Activated CD4-positive, alpha-beta T cell treated with anti-CD3 and anti-CD28 coated beads for 36 hours (primary cell): ENCODE measurements at places on chromosomes 1 and 21. TPM values are rescaled to one million over a fixed set of nuclear protein-coding genes. Genes with fewer than 3 reads are reported as not detected.

DNA sequence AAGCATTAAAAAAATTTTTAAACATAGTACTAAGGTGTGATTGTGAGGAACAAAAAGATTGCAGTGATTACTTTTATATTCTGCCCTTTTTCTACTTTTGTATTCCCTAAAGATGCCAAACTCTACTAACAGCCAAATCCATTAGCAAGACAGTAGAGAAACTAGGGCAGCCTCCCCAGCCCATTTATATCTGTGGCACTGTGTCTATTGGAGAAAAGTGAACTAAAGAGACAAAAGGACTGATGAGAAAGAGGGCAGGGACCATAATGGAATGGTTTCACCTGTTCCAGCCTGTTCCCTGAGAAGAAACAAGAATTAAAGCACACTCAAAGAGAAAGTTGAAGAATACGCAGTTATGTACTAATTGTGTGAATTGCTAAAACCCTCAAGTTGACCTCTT, 56.6 kb downstream of the ATG4C start:
- DNase-seq = no peak

Gene UFC1
- 89.2 TPM for total RNA-seq

Gene OR2T6
- total RNA-seq = not detected

GRCh38 chr1:108644984-108645383, 15.9 kb downstream of the HENMT1 start:
- peak; percentile 60 for DNase-seq

DNA sequence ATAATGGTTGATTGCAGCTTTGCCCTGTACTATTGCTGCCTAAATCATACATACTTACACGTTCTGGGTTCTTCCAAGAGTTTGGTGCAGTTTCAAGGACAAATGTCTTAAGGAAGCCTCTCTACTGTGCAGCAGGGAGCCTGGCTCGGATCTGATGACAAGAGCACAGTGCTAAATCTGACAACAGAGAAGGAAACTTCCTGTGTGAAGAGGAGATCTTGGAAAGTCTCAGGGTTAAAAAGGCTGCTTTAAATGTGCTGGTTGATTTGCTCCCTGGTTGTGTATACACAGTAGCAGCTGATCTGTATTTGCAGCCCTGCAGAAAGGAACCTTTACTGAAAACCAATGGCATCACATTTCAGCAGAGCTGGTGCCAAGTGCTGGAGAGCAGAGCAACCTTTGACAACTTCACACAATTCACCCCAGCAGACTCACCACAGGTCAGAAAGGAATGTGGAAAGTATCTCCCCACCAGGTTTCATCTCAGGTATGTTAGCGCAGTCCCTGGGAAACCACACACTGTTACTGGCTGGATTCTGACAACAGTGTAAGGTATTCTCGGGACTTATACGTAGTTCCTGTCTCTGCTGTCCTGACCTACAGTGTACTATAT, 355.0 kb upstream of the ESRRG start:
- no peak for DNase-seq

Gene CD48
- total RNA-seq = 180 TPM

DNA sequence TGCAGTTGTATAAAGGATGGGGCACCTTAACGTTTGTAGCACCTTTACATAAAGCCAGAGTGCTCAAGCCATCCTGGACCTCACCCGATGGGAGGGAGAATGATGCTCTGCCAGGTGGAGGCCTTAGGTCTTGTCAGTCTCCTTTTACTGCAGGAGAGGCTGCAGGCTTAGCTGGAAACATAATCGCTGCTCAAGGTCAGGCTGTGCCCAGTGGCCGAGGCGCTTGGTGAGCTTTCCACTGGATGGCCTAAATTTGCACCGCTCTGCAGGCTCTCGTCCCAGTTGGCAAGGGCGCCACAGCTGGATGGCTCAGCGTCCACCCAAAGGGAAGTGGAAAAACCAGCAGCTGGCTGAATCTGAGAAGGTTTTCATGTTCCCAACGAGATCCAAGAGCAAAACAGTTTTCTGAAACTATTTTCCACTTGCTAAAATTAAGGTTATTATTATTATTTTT, 438.9 kb downstream of the CAMTA1 start:
- DNase-seq = no peak

GRCh38 chr1:12546771-12547585, 71.0 kb downstream of the DHRS3 start:
- no peak for DNase-seq

Gene BMP8B
- 0.28 TPM for total RNA-seq

- DNase-seq = no peak
Observed at GRCh38 chr1:106134561-106134960, 921.9 kb upstream of the PRMT6 start.

DNA sequence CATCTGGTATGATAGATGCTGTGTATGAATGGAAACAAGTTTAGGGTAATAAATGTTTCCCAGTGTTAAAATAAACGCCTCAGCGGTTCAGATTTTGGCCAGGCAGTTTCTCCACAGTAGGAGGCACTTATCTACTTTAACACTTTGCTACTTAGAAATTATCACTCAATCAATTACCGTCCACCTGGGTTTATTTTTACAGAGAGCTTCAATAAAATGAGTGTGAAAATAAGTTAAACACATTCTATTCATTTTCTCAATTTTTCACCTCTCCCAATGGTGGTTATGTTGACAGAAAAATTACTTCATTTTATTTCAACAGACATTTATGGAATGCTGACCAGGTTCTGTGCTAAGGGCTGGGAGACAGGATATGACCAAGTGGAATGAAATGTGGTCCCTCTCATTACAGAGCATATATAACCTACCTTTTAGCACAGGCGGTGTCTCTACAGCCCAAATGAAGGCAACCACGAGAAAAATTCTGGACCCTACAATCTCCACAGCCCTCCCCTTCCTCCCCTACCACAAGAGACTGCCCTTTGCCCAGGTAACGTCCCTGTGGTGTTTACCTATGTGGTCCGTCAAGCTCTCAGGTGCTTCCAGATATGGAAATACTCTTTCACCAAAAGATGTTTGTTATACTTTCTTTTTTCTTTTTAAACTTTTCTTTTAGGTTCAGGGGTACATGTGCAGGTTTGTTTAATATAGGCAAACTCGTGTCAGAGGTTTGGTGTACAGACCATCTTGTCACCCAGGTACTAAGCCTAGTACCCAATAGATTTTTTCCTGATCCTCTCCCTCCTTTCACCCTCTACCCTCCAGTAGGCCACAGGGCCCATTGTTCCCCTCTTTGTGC, 105.5 kb downstream of the HLCS start:
- DNase-seq = no peak

DNA sequence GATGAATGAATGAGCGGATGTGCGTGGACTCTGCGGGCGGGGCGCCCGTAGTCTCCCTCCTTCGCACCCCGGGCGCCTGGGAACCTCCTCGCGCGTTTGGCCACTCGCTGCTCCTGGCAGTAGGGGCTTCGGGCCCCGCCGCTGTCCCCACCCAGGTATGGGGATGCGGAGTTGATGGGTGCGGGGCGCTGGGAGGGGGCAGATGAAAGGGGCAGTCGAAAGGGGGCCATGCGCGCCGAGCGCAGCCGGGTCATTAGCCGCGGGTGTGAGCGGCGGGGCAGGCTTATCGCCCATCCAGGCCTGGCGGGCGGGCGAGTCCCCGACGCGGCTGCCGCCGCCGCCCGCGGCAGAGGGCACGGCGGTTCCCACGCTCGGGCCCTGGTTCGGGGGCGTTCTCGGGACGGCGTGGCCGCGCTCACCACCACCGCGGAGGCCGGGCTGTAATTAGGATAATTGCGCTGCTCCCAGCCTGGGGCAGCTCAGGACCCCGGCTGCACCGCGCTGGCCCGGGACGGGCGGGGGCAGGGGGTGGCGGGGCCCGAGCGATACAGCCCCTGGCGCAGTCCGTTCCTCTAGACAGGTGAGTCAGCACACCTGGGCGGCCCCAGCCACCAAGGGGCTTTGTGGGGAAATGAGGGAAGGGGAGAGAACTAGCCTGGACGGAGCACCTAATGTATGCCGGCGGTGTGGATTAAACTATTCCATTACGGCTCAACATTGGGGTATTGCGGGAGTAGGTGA, 22.1 kb upstream of the CITED4 start:
- peak; percentile 22 for DNase-seq

- DNase-seq = peak; percentile 42
Observed at GRCh38 chr1:155938220-155938627, 3.2 kb upstream of the RXFP4 start.

DNA sequence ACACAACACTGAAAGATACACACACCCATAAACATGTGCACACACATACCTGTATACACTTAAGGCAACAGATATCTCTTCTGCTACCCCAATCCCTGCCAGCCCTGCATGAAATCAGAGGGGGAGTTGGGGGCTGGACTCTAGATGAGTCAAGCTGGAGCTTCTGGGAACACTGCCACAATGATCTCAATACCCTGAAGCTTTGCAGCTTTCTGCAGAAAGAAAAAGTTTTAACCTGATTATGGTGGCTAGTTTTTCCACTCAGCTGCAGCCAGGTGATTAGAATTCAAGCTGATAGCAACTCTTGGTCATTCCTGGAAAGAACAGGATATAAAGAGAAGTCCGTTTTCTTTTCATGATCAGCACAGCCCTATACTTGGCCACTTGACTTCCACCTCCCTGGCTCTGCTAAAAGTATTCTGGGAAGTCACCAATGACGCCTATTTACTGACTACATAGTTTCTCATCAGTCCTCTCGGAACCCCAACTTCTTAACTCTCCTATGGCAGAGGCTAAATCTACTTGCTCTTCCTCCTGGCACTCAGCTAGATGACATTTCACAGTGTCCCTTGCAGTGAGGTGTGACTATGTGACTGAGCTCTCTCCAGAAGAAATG, 20.7 kb upstream of the DNASE2B start:
- DNase-seq = no peak

DNA sequence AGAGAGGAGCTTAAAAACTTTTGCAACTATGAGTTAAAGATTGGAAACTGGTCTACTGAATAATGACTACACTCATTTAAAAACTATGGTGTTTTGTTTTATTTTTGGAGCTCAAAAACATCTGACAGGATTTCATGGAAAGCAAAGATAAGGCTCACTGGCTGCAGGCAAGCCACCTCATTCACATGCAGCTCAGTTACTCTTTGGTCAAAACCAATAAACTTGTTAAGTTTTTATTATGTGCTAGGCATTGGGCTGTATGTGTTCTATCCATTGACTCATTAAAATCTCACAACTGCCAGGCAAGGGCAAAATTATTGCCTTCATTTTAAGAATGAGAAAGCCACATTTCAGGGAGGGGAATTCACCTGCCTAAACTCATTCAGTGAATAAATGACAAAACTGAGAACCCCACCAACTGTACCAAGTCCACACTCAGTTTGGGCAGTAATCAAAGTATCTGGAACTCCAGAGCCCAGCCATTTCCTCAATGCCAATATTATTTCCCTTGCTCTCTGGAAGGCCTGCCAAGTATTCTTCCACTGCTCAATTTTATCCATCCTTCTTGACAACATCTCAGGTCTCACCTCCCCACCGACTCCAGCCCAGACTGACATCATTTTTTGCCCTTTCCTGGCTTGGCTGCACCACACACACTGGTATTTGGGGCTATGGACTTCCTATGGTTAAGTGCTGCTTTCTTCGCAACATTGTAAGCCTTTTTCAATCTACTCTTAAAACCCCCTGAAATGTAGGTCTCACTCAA, 401.1 kb upstream of the NFIA start:
- no peak for DNase-seq

DNA sequence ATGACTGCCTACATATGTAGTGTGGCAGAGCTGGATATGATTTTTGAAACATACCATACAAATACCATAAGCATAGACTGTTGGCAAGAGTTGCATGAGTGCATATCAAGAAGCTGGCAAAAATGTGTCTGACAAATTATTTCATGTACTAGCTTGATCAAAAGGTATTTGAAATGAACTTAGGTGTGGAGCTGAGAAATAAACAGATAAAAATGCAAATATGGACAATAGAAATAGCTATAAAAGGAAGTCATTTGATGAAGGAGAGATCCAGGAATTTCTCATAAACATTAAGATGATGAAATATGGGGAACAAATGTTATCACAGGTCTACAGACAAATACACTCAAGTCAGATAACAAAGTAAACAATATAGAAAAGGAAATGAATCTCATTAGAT, 609.1 kb downstream of the PTPRC start:
- no peak for DNase-seq

DNA sequence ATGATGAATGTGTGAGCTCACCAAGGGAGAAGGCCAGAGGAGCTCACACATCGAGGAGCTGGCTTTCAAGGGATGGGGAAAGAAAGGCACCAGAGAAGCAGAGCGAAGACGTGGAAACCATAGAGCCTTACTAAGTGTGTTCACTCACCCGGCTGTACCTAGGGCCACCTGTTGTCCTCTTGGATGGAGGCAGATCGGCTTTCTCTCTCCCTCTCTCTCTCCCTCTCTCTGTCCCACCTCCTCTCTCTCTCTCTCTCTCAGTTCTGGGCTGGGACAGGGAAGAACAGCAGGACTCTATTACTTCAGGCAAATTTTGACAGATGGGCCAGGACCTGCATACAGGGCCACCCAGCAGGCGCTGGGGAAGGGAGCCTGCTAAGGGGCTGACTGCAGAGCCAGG, 64.8 kb downstream of the HIVEP3 start:
- no peak for DNase-seq

- DNase-seq = no peak
Observed at GRCh38 chr1:44332505-44332904, 22.6 kb downstream of the ERI3 start.

Gene LEMD1
- 0.79 TPM for total RNA-seq

DNA sequence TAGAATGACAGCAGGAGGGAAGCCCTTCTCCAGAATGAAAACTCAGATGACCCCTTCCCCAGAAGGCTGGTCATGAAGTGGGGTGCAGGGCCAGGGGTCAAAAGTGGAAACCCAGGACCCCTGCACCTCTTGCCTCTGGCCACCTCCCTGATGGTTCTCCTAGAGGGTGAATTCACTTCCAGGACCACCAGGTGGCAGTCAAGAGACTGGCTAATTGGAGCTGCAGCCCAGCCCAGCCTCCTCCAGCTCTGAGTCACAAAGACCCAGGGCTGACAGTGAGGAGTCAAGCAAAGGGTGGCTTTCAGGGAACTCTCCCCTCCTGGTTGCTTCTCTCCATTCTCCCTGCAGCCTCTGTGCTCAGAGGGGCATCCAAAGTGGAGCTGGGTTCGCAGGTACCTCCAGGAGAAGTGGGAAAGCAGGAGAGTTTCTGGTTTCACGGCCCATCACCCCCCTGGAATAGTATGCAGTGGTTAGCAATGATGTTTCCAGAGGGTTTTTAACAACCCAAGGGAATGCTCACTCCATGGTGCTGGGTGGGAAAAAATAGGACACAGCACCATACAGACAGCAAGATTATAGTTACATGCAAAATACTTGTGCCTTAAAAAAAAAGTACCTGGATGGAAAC, 6.1 kb upstream of the EPHB2 start:
- DNase-seq = peak; percentile 91

Gene BCAR3
- 0.46 TPM for total RNA-seq

DNA sequence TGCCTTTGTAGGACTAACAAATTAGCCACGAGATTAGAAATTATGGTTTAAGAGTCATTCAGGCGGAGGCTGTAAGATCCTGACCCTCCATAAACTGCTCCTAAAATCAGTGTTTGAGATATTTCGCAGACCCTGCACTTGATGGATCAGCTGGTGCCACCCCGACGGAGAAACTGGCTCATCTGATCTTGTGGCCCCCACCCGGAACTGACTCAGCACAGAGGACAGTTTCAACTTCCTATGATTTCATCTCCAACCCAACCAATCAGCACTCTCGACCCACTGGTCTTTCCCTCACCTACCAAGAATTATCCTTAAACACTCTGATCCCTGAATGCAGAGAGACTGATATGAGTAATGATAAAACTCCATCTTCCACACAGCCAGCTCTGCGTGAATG, 3.7 kb upstream of the JAM2 start:
- DNase-seq = peak; percentile 28

GRCh38 chr1:110962892-110963690, 631 bp downstream of the LRIF1 start:
- peak; percentile 73 for DNase-seq

GRCh38 chr1:243216741-243217140, 38.3 kb downstream of the CEP170 start:
- DNase-seq = no peak
